IPS-NIHi11 (cell line): ENCODE measurements at places on chromosomes 3 and 15.

- DNase-seq, result peak; percentile 83
These were observed 17.3 kb downstream of the DPH3 start for GRCh38 chr3:16247282-16248061.

- DNase-seq, result peak; percentile 8
These were observed 175.5 kb downstream of the NECTIN3 start for GRCh38 chr3:111246967-111247760.

DNA sequence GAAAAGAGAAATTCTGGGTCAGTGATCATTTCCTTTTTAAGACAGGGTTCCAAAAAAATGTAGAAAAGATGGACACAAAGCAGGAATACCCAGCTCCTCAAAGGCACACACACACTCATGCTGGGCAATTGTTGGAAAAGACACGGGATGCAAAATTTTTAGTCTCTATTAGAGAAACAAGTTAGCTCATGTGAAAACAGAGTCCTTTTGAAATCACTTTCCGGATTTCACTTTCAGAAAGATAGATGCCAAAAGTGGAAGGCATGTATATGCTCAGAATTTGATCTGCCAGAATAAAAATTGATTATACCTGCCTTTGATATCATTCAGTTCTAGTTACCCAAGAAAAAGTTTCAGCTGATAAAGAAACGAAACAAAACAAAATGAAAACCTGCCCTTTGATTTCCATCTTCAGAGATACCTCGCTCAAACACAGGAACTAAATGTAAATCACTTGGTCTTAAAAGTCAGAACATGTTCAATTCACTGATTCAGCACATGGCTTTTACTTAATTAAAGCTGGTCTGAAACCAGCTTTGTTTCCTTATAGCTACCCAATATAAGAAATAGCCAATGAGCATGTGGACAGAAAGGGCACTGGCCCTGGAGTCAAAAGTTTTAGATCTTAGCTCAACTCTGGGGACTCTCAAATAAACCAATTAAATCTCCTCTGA, 52.8 kb downstream of the PLD1 start:
- no peak for DNase-seq

- DNase-seq, result no peak
These were observed 110.7 kb upstream of the IL12A start for GRCh38 chr3:159877924-159878323.

DNA sequence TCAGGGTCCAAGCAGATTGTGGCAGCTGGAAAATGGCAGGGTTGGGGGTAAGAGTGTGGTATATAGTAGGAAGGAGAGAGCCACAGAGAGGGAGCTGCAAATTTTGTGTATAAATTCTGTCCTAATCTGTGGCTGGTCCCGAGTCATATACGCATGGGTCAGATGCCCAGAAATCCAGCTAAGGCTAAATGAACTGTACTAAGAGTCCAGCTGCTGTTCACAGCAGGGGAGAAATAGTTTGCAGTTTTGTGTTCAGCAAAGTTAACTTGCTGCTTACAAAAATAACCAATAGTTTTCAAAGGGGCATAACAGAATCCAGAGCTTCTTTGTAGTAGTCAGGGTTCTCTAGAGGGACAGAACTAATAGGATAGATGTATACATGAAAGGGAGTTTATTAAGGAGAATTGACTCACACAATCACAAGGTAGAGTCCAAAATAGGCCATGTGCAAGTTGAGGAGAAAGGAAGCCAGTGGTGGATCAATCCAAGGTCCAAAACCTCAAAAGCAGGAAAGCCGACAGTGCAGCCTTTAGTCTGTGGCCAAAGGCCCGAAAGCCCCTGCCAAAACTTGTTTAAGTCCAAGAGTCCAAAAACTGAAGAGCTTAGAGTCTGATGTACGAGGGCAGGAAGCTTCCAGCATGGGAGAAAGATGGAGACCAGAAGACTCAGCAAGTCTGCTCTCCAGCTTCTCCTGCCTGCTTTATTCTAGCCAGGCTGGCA, 146.1 kb upstream of the KBTBD8 start:
- no peak for DNase-seq

DNA sequence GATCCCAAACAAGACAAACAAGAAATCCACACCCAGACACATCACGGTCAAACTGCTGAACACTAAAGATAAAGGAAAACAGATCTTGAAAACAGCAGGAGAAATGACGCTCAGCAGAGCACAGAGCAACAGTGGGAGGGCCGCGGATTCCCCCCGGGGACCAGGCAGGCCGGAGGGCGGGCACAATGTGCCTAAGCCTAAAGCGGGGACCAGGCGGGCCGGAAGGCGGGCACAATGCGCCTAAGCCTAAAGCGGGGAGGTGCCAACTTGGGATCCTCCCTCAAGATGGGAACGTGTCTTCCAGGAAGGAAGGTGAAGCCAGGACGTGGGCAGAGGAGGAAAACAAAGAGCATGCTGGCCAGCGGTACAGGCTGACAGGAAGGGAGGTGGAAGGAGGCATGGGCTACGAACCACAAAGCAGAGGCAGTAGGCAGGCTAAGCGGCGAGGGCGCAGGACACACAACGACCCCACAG, 31.1 kb downstream of the CYFIP1 start:
- peak; percentile 75 for DNase-seq

- DNase-seq, result no peak
These were observed 1.9 kb upstream of the SPG21 start for GRCh38 chr15:64991536-64992135.

DNA sequence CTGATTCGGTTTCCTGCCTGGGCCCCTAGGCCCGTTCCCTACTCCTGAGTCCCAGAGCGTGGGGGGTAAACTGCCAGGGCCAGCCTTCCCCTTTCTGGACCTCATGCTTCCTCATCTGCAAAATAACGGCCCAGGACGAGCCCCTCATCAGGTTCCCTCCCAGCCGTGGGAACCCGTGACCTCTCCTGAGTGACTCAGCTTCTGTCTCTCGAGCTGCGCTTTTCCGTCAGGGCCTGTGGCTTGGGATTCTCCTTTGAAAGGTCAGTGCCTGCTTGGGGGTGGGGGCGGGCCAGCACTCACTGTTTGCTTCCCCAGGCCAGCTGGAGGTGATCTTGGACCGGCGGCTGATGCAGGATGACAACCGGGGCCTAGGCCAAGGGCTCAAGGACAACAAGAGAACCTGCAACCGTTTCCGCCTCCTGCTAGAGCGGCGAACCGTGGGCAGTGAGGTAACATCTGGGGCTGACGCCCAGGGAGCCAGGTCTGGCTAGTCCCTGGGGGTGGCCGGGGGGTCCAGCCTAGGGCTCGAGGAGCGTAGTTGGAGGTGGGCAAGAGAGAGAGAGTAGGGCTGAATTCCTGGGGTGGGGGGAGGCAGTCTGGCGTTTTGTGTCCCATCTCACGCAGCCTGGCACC, 12.8 kb downstream of the MAN2A2 start:
- DNase-seq, result no peak

GRCh38 chr15:64780600-64781156, 5.3 kb upstream of the RBPMS2 start:
- no peak for DNase-seq

DNA sequence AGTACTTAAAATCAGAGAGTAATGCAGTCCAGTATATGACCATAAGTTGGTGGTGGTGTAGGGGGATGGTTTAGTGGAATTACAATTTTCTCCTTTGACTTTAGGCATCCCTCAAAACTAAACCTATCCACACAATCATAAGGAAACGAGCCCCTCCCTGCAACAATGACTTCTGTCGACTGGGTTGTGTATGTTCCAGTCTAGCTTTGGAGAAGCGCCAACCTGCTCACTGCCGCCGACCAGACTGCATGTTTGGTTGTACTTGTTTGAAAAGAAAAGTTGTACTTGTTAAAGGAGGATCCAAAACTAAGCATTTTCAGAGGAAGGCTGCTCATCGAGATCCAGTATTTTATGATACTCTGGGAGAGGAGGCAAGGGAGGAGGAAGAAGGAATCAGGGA, 52.8 kb downstream of the MGA start:
- DNase-seq, result no peak

DNA sequence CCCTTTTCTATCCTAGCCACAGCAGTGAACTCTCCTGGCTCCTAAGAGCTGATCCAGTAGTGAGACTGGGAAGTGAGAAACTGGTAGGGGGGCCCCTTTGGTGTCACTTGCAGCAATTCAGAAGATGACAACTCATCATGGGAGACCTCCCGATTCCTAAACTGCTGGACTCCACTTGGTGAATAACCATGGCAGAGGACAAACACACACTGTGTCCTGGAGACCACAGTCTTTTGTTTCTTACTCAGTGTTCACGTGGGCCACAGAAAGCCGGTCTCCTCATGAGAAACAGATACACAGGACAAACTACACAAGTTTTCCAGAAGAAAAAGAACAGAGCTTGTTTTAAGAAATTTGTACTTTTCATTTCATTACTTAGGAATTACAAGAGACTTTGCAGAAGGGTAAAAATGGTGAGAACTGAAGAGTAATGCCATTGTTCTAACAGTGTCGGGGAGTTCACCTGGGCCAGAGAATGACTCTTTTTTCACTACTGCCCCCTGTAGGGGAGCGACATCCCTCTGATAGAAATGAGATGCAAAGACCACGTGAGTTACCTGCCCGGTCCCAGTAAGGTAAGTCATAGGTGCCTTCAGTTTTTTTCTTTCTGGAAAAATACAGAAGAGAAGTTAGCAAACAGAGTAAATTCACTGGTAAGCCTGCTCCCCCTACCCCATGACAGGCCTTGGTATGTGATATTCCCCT, 38.1 kb downstream of the ST3GAL6 start:
- peak; percentile 29 for DNase-seq

DNA sequence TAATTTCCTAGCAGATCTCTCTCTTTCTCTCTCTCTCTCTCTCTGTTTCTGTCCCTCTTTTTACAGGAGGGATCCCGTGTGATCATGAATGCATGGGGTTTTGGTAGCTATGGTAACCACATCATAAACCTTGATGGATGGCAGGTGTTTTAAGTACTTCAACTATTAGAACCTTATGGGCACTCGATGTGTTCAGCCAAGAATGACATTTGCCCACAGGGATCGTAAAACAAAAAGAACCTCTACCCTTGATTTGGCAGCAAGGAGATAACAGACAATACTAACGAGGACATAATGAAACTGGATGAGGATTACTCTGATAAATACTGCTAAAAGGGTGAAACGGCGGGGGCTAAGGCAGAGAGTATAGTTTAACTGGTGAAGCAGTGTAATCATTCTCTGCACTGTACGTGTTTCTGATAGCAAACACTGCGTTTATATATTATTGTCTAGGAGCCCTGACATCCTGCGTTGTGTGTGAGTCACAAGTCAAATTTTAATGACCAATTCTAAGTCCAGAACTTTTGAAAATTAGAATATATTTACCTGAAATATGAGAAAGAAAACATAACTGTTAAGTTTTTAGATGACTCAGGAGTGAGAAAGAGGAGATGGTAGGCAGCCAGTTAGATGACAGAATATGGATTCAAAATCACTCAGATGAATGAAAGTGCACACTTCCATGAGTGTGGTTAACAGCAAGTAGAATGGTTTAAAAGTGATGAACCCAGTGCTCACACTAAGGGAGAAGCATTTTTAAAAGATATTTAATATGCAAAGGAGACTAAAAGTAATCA, 80.3 kb downstream of the OTOL1 start:
- no peak for DNase-seq

- no peak for DNase-seq
These were observed 81.0 kb upstream of the LMCD1 start for GRCh38 chr3:8420612-8421011.

- DNase-seq, result peak; percentile 77
These were observed at the start of gene SPTSSB for GRCh38 chr3:161371441-161372320. TSS of gene SPTSSB (minus strand) at chr3:161371517. CDS start at chr3:161346323, 25,194 bp downstream.

DNA sequence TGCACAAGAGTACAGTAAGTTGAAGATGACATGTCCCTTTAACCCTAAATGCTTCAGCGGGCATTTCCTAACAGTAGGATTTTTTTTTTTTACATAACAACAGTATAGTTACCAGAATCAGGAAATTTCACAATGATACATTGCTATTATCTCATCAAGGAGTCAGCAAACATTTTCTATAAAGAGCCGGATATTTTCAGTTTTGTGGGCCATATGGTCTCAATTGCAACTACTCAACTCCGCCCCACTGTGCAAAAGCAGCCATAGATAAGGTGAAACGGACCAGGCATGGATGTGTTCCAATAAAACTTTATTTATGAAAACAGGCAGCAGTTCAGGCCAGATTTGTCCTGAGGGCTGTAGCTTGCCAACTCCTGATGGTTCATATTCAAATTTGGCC, 130.6 kb downstream of the SMAD6 start:
- no peak for DNase-seq
